ENCODE measurements at places on chromosomes 2 and 18.

DNA sequence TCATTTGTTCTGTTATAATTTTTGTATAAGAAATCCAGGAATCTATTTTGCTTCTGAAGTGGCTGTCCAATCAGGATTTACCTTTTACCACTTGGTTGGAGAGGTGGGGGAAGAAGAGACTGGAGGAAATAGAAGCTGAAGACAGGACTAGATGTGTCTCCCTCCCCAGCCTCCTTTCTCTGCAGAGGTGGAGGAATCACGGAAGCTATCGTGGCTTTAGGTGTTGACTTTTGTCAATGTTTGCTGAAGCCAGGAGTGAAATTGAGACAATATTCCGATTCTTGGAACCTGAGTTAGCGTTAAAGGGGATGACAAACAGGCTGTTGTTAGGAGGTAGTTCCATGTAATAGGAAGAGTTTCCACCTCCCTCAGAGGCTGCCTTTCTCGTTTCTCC is 43.5 kb downstream of the PDCL3 start:
- no peak for DNase-seq

GRCh38 chr18:51248685-51249084 is 51.2 kb upstream of the MEX3C start:
- DNase-seq: no peak

- no peak for DNase-seq
Measured at GRCh38 chr2:113183264-113183663, 9.5 kb downstream of the PSD4 start.

DNA sequence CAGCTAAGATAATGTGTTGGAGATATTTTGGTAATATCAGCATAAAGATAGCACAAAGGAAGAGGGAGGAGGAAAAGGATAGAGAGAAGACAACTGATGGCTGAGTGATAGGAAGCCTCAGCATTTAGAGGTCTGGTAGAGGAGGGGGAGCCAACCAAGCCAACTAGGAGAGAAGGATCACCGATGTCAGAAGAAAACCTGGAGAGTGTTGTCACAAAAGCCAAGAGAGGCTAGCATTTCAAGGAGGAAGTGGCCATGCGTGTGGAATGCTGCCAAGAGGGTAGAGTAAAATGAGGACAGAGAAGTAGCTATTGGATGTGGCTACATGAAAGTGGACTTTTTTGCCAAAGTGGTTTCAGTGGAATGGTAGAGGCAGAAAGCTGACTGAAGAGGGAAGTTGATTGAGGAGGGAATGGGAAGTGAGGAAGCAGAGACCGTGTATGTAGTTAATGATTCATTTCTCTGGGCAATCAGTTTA is 34.3 kb downstream of the LCLAT1 start:
- no peak for DNase-seq

GRCh38 chr2:39377226-39377939 is 59.7 kb downstream of the MAP4K3 start:
- no peak for DNase-seq

DNA sequence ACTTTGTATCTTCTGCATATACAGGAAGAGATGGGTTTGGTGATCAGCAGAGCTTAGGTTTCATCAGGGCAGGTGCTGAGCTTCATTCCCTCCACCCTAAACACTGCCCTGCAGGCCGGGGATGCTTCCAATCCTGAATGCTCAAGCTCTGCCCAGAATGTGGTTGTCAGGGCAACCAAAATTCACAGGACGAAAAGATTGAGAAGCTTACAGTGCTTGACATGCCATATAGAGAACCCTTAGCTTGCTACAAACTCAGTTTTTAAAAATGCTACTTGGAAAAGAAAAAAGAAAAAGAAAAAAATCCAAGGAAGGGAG is 65.6 kb downstream of the SH3RF3 start:
- no peak for DNase-seq

- no peak for DNase-seq
Measured at GRCh38 chr18:36325846-36326245, 28.3 kb downstream of the FHOD3 start.

DNA sequence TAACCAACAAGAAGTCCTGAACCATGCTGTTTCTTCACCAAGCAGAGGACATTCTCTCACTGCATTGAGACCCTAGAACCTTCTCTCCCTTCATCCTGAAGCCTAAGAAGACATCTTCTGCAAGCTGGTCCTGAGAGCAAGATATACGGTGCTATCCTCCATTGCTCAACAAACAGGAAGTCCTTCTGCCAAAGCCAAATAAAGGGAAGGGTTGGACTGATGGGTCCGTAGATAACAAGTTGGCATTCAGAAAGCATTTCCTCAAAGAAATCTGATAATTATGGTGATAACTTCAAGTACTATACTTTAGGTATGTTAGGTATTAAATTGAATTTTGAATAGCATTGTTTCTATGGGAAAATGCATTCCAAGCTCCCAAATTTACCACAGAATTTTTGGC is 23.3 kb downstream of the GRB14 start:
- no peak for DNase-seq

DNA sequence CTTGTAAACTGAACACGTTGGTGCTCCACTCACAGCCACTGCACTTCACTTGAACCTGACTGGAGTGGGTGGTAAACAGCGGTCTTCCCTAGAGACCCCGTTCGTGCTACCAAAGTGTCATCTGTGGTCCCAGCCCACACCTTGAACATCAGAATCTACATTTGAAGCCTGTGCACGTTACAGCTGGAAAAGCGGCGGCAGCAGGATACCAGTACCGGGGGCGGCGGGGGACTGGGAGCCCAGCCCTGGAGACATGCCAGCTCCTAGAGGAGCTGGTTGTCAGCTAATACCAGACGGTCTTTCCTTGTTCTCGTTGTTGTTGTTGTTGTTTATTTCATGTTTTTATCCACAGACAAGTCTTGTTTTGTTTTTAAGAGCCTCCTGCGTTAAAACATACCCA is 156.7 kb downstream of the WDSUB1 start:
- no peak for DNase-seq

GRCh38 chr2:38700113-38700785 is 34.3 kb downstream of the GALM start:
- no peak for DNase-seq

- DNase-seq: no peak
Measured at GRCh38 chr2:68436270-68436669, 30.8 kb downstream of the FBXO48 start.

GRCh38 chr2:204611017-204611631 is 65.8 kb downstream of the PARD3B start:
- DNase-seq: no peak

DNA sequence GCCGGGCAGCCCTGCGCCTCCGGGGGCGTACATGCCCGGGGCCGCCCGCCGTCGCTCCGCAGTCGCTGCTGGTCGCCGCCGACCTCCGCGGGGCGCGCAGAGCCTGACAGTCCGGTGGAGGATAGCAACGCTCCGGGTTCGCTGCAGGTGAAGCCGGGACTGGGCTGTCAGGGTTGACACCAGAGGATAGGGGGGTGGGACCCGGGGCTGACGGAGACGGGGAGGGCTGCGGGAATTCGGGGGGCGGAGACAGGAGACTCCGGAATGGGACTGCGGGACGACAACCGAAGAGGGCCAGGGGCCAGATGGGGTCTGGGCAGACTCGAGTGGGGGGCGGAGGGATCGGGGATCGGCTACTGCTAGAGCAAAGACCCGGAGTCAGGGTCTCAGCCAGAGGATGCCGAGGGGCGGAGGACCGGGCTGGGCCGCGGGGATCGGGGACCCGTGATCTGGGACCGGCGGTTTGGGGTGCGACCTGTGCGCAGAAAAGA is 403 bp downstream of the TMEM127 start:
- DNase-seq: no peak

- no peak for DNase-seq
Measured at GRCh38 chr18:68484241-68484640, 230.7 kb downstream of the TMX3 start.
